ENCODE measurements at places on chromosomes 1 and 21.

DNA sequence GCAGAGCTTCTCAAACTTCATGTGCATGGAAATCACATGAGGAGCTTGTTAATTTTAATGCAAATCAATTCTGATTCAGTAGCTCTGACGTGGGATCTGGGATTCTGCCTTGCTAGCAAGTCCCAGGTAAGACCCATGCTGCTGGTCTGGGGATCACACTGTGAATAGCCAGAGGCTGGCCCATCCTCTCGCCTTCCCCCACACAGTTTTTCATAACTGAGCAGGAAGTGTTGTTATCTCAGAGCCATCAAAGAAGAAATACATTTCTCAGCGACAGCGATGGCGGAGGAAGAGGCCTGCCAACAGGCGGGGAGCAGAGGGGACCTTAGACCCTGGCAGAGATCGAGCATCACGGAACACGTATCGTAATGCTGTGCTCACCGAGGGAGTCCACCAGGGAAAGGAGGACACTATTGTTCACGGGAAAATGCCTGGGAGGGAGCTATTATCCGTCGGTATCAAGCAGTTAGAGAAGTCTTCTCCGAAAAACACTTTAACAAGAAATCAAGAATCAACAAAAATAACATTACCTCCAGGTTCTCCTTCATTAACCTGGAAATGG lies 268.9 kb upstream of the TMEM51 start:
- DNase-seq = no peak

GRCh38 chr1:173868266-173869020 lies at the start of gene ZBTB37:
Gene ZBTB37 (plus strand): TSS chr1:173868380. CDS start chr1:173870226, 1,846 bp downstream.
- peak; percentile 73 for DNase-seq

DNA sequence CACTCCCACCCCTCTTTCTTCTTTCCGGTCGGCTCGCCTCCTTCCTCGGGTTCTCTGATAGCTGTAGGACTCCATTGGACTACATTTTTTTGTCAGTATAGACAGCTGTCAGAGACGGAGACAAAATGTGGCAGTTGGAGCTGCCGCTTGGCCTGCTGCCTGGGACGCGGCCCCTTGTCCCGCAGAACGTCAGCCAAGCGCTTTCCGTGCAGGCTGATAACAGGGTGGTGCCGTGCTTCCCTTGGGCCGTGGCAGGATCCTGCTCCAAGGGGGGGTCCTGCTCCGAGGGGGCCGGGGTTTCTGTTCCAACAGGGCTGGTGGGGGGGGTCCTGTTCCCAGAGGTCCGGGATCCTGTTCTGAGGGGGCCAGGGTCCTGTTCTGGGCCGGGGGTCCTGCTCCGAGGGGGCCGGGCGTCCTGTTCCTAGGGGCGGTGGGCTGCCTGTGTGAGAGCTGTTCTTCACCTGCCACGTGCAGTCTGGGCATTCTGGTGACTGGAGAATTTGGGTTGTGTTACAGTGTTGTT lies 4.9 kb downstream of the SKI start:
- no peak for DNase-seq

DNA sequence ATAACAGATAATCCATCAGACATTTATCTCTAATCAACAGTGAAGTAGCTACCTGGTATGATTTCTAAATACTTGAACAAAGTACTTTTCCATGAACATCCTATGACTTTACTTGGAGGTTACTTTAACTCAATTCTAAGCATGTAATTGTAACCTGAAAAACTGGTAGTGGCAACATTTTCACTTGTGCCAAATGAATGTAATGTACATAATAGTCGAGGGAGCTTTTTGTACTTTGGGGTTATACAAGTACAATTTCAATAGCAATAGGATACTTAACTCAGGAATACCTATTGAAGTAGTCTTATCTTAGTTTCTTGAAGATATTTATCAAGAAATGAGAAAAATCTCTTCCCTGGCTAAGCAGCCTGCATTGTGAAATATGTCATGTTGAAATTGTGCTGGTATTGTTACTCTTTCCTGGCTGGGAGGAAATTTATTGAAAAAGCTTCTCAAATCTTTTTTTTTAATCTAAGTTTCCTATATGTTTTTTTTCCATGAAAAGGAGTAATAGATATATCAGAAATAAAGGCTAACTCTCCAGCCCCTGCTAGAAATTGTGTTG lies 33.7 kb upstream of the CACYBP start:
- no peak for DNase-seq

- DNase-seq = no peak
Measured at GRCh38 chr1:172578586-172578985, 45.6 kb downstream of the SUCO start.

DNA sequence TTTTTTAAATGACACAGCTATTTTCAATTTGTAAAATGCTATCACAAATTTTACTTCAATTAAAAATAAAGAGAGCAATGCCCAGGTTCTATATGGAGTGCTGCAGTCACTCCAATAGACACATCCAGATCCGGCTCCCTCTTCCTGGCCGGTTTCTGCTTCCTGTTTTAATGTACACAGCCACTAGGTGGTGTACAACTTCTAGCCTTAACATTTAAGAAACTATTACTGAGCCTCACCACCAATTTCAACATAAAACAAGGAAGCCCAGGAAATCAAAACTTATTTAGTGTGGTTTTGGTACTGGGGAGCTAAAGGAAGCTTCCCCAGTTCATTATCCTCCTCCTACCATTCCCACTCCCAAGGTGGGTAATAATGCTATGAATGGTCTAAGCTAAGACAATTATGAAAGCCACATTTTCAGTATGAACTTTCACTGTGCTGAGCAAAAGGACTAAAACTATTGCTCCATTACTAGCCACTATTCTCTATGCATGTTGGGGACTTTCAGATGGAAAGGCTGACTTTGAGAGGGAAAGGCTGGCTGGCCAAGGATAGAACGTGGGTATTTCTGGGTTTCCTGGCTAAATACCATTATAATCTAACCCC lies 25.5 kb upstream of the MTMR11 start:
- DNase-seq = no peak

- DNase-seq = no peak
Measured at GRCh38 chr1:43074709-43075108, 97.4 kb downstream of the EBNA1BP2 start.

DNA sequence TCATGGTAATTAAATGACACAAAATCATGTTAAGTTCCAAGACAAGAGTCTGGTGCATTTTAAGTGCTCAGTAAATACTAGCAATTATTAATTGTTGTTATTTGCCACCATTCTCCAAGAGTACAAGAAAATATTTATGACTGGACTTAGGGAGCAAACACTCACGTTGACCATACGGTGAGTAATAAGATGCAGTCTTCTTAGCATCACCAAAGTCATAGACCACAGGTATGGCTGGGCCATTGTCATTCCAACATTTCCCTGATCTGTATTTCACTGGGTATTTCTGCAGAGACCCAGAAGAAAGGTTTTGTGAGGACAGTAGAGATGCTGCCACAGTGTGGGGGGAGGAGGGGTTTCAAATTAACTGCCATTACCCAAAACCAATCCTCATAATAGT lies 4.7 kb downstream of the ITLN2 start:
- DNase-seq = no peak

Data from D721Med (cell line).